SHP77 (cell line): ENCODE measurements at places on chromosomes 3 and 15.

DNA sequence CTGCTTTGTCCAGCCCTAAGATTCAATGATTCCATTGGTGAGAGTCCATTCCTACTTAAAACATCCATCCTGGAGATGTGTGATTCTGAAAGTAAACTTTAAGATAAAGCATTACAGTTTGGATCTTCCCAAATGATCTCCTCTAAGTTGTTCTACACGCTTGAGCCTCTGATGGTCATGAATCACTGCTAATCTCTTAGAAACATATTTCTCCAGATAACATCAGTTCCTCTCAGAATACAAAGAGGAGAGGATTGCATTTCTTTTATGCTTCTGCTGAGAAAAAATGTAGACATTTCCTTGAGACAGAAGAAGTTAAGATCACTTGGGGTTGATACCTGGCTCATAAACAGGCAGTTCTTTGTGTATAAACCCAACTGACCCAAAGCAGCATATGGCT, 281.2 kb upstream of the DPH6 start:
- DNase-seq: no peak

DNA sequence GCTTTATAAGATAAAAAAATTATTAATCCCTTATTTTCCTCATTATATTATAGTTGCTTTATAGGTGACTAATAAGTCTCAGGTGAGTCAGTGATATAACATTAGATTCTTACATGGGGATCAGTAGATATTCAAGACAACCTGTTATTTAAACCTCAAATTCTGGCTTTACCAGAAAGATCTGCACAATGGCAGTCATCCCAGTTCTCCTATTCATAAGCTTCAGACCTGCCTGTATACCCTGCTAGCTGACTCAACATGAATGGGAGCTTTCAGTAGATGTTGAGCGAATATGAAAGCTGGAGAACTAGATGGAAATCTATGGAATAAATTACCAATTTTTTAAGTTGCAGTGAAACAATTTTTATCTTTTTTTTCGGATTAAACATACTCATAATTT, 20.5 kb upstream of the CCDC54 start:
- no peak for DNase-seq

DNA sequence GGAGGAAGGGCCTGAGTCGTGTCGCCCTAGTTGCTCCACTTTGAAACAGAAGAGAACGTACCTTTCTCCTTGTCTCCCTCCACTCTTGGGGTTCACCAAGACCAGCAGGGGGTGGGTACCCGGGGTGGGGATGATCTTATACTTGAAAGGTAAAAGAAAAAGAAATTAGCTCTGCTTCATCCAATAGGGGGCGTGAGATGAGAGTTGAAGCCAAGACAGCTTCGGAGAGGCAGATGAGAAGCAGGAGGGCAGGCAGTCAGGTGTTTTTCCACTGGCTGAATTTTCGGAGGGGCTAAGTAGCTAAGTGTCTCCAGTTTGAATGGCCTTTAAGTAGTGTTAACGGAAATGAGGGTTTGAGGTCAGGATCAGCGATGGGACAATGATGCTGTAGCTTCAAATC, 100.4 kb downstream of the DGKG start:
- DNase-seq: no peak

DNA sequence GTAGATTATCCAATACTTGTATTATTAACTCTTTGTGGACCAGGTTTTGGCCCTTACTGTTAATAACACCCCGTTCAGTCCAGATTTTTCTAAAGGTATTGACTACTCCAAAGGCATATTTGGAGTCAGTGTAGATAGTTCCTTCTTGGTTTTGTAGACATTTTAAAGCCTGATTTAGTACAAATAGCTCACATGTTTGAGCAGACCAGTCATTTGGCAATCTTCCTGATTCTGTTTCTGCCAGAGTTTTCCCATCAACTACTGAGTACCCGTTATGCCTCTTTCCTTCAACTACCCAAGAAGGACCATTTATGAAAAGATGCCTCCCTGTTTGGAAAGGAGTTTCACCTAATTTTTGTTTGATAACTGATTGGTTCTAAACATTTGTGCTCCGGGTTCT, 82.0 kb downstream of the CHCHD4 start:
- DNase-seq: no peak

GRCh38 chr3:48637305-48637704, 2.0 kb upstream of the SLC26A6 start:
- no peak for DNase-seq
